ENCODE measurements at places on chromosomes 6 and 20. TPM values are rescaled to one million over a fixed set of nuclear protein-coding genes. Genes with fewer than 3 reads are reported as not detected.
A peak's percentile ranks its signal among the peaks of the same experiment; 100 is the strongest.

GRCh38 chr6:40011844-40012243 lies 77.6 kb upstream of the MOCS1 start:
- no peak for DNase-seq

- DNase-seq: no peak
These were observed 9.4 kb upstream of the COMMD7 start for GRCh38 chr20:32752458-32753250.

DNA sequence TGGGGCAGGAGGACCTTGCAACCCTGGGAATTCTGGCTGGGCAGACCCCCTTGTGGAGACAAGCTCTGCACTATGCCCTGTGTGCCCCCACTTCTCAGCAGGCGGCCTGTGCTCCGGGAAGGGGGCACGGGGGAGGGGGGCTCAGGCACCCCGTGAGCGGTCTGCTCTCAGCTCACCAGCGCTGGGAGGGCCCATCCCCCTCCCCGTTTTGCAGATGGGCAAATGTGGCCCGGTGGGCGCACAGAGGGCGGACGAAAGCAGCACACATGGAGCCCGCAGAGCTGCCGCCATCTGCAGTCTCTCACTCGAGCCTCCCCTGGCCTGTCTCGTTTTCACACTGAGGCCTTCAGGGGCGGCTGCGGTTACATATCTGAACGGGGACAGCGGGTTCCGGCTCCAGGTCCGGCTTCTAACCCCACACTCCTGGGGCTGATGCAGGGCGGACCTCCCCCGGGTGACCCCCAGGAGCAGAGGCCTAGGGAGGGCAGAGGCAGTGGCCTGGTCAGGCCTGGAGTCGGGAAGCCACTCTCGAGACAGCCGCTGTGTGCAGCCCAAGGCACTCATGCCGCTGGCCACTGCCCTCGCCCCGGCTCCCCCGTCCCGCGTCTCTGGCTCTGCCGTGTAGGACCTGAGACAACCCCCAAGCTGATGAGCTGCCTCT lies 13.9 kb downstream of the CHRNA4 start:
- no peak for DNase-seq

GRCh38 chr6:72789145-72789544 lies 167.3 kb downstream of the KCNQ5 start:
- no peak for DNase-seq

The CALHM6 gene
- 9.5 TPM for total RNA-seq

- DNase-seq: no peak
These were observed 33.2 kb downstream of the PLEKHG1 start for GRCh38 chr6:150632785-150633485.

- DNase-seq: no peak
These were observed 46.2 kb downstream of the CDS2 start for GRCh38 chr20:5172903-5173463.

The FNDC1 gene
- 31.6 TPM for total RNA-seq

The SLC22A7 gene
- not detected for total RNA-seq

The VSTM2L gene
- total RNA-seq: 1.3 TPM

GRCh38 chr6:51184046-51184445 lies 365.4 kb downstream of the TFAP2B start:
- DNase-seq: no peak

The CGA gene
- total RNA-seq: not detected

- DNase-seq: no peak
These were observed 34.8 kb upstream of the CD83 start for GRCh38 chr6:14082771-14083170.

GRCh38 chr6:164039954-164040375 lies 625.4 kb downstream of the QKI start:
- DNase-seq: no peak

- DNase-seq: no peak
These were observed 495.4 kb downstream of the BTBD3 start for GRCh38 chr20:12413116-12413515.

The SULF2 gene
- total RNA-seq: 34.7 TPM

DNA sequence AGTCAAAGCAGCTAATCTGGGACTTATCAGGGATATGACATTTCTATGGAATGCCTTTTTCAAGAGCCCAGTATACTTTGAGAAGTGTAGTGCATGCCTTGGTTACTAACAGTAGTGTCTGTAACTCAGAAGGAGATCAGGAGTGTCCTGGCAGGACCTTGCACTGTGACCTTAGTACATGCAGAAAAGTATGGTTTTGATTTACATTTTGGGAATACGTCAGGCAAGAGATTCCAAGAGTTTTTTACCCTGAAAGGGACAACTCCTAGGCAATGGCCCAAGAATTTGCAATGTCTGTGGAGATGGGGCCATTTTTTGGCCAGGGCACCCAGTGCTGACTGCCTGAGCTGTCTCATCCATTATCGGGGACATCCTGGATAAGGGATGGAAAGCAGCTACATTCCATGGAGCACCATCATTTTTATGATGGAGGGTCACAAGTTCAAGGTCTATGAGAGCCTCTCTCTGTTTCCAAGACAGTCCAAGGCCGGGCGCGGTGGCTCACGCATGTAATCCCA lies 80.2 kb downstream of the FAM50B start:
- no peak for DNase-seq

- DNase-seq: no peak
These were observed 9.4 kb downstream of the FRK start for GRCh38 chr6:116051244-116051643.

GRCh38 chr20:20235681-20236080 lies 132.2 kb upstream of the INSM1 start:
- no peak for DNase-seq

- DNase-seq: no peak
These were observed 5.5 kb upstream of the CD40 start for GRCh38 chr20:46112430-46113112.

The ACAT2 gene
- 16.6 TPM for total RNA-seq

DNA sequence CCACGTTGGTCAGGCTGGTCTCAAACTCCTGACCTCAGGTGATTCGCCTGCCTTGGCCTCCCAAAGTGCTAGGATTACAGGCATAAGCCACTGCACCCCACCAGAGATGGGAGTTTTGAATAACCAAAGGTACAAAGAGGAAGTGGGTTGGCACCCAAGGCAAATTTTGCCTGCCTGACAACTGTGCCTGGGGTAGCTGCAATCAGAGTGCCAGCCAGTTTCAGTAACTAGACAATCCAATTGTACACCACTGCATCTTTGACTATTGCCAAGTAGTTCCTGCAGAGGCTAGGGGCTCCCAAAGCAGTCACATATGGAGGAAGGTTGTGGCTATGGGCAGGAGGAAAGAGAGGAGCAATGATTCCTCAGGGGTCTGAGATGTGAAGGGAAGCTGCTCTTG lies 16.6 kb downstream of the ZC3H12D start:
- no peak for DNase-seq

DNA sequence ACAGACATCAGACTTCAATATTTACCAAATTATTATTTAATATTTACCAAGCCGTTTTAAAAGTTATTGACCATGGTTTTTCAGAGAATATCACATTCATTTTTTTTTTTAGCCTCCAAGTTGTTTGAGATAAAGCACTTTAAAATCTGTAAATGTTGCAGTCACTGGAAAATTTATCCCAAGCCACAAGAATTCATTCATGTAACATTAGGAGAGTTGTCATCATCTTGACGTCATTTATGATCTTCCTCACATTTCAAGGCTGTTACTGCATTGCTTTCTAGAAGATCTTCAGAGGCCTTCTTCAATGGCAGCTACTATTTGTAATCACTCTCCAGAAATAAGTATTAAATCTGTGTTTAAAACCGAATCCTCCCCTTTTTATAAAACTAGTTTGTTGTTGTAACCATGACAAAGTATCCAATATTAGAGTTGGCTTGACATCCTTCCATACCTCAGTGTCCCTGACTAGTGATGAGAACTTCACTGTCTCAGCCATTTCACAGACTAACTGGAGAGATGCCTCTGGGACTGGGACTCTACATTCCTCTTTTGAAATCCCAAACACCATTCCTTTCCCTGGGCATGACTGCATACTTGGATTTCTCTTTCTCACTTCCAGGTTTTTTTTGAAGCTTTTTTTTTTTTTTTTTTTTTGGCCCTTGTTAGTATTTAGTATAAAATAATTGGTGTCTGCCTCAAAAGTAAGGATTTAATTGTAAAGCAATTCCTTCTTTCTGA lies 100.1 kb downstream of the ZFAND3 start:
- DNase-seq: no peak

GRCh38 chr20:55830121-55830827 lies 175.0 kb downstream of the CBLN4 start:
- DNase-seq: no peak

- DNase-seq: no peak
These were observed 24.8 kb upstream of the SLA2 start for GRCh38 chr20:36670665-36671357.

DNA sequence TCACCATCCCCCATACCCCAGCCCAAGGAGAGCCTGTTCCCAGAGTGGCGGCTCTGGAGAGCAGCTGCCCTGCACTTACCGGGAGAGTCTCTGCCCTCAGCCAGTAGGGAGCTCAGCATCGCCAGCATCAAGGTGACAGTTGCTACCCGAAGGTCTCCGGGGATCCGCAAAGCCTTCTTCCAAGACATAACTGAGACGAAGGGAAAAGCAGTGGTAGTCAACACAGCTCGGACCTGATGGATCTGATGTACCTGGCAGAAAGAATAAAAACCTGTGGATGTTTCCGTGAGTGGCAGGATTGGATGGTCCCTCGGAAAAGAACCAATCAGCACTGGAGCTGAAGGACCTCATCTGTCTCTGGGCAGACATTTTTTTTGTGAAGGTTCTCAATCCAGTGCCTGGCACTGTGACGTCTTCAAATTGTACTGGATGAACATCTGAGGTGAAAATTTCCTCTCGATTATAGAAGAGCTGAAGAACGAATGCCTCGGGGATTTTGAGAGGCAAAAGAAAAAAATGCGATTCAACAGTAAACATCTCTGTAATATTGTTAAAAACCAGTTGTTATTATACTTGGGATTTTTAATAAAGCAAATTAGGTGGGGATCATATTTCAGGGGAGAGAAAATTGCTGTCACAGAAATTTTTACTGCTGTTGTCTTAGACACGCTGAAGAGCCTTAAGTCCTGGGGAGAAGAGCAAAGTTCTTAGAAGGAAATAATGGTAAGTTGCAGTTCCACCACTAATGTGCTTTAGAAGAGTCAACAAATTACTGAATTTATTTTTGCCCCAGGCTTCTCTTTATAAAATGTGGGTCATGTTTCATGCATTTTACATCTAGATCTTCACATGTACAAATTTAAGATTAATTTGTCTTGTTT lies at the start of gene HLA-DQB1:
HLA-DQB1 (minus strand) TSS at position 238 of the 881 bp plus-strand sequence; CDS start at position 188, 50 bp downstream.
- peak; percentile 13 for DNase-seq

DNA sequence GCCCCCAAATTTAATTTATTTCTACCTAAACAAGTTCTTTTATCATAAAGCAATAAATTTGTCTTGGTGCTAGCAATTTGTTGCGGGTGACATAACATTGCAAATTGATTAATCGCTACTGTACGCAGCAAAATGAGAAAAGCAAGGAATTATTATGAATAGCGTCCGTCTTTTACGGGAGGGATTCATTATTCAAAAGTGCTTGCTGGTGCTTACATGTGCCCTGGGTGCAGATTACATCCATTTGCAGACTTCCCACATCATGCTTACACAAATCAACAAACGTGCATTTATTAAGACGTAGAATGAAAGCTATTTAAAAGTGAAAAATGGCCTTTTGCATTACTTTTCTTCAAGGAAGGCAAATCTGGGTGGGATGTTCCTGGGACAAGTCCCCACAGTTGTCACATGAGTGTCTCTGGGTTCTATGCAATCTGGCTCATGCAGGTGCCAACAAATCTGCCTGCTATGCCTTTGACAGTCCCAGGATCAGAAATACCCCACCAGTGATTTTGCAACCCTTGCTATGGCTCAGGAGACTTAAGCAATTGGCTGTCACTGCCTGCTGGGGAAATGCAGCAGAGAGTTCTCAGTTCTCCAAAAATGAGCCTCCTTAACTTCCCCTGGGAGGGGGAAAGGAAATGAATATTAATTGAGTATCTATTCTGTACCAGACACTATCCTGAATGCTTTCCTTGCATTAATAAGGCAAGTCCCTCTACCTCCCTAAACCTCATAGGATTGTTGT lies 30.1 kb upstream of the MAFB start:
- DNase-seq: no peak

DNA sequence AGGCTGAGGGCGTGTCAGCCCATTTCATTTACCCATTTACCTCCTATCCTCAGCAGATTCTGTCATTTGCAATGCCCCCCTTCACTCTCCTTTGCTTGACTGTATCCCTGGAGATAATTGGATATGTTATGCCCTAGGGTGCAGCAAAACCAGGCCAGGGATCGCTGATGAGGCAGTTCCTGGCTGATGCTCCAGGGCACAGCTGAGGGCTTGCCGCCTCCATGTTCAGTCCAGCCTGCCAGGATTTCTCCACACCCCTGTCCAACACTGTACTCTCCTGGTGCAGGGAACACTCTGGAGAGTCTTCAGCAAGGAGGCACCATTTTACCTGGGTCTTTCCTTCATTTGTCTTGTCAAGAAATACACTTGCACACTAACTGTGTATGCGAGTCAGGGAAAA lies 532.1 kb upstream of the CHD6 start:
- no peak for DNase-seq

DNA sequence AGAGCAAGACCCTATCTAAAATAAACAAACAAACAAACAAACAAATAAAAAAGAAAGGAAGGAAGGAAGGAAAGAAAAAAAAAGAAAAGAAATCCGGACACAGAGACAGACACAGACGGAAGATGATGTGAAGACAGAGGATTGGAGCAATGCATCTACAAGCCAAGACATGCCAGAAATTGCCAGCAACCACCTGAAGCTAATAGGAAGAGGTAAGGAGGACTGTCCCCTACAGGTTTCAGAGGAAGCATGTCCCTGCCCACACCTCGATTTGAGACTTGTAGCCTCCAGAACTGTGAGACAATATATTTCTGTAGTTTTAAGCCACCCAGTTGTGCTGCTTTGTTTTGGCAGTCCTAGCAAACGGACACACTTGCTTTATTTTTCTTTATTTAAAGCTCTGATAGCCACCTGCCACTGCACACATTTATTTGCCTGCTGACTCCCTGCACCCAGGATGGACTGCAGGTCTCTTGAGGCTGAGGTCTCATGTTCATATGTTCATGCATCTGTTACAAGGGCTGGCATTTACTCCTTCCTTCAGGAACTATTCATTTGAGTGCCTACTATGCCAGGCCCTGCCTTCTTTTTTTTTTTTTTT lies 20.7 kb upstream of the ZMYND8 start:
- no peak for DNase-seq

The VGLL2 gene
- 0.11 TPM for total RNA-seq

- no peak for DNase-seq
These were observed 35.3 kb downstream of the PHIP start for GRCh38 chr6:79042799-79043126.

GRCh38 chr6:116836606-116837342 lies 7.9 kb upstream of the GPRC6A start:
- DNase-seq: no peak

The ZSCAN23 gene
- total RNA-seq: 15.5 TPM

- no peak for DNase-seq
These were observed 401.5 kb upstream of the ADGRB3 start for GRCh38 chr6:68233623-68234022.

DNA sequence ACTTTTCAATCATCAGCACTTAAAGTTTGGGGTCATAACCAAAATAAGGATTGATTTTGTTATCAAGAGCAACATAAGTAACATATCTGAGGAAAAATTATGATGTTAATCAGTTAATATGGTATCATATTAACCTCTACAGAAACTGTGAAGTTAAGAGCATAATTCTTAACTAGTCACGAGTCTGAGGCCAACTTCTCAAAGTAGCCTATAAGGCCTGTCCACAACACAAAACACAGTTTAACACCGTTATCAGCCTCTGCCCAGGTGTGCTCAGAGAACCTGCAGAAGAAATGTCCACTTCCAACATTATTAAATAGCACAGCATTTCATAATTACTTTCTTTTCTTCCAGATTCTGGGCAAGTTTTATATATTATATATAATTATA lies 1.1 kb downstream of the STX7 start:
- DNase-seq: no peak

- DNase-seq: no peak
These were observed 530.4 kb upstream of the MARCKS start for GRCh38 chr6:113326781-113327180.
